ENCODE measurements at places on chromosomes 7 and 10.

GRCh38 chr10:10499839-10500238, 517.8 kb upstream of the CELF2 start:
- DNase-seq, result peak; percentile 25

- DNase-seq, result no peak
Measured at GRCh38 chr7:99010281-99010680, 131.9 kb downstream of the TRRAP start.

- DNase-seq, result no peak
Measured at GRCh38 chr7:75983471-75984129, 10.8 kb downstream of the TMEM120A start.

- DNase-seq, result no peak
Measured at GRCh38 chr7:40733578-40733977, 598.8 kb downstream of the SUGCT start.

DNA sequence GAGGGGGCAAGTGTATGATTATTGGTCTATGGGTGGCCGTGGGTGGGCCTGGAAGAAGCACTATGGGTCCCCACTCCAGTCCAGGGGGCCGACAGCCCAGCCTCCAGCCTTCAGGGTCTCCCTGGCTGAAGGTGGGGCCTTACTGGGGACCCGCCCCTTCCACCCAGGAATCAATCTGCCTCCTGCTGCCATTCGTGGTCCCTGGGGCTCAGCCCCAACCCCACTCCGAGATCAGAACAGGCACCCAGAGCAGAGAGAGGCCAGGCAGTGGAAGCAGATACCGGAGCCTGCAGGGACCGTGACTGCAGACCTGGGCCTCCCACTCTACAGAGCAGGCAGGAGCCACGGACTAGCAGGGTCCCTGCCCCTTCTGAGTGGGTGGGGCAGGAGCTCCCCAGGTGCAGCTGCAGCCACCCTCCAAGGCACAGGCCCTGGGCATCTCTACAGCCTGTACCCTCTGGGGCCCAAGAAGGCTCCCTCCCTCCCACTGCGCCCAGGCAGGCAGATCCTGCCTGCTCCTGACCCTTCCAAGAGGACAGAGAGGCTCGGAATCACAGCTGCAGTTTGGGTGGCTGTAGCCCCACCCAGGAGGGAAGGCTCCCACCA, 13.6 kb upstream of the FOXL3 start:
- no peak for DNase-seq

DNA sequence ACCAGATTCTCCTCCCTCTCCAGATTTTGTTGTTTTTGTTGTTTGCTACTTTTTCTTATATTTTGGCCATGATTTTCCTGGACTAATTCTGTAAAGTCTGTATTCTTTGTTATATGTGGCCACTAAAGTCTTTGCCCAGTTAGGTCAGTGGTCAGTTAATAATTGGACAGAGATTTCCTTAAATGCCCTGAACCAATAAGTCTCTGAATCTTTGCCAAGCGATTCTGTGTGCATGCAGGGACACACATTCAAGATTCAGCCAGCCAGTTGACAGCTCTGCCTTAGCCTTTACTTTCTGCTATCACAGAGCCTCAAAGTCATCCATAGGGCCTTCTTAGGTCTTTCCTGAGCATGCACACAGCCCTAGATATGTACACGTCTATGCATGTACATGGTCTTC, 11.0 kb upstream of the COL17A1 start:
- DNase-seq, result no peak

GRCh38 chr7:108415821-108416536, 40.3 kb downstream of the NRCAM start:
- peak; percentile 39 for DNase-seq

All from skeletal muscle cell (primary cell).